ENCODE measurements at places on chromosomes 5 and 9. TPM values are rescaled to one million over a fixed set of nuclear protein-coding genes. Genes with fewer than 3 reads are reported as not detected.

DNA sequence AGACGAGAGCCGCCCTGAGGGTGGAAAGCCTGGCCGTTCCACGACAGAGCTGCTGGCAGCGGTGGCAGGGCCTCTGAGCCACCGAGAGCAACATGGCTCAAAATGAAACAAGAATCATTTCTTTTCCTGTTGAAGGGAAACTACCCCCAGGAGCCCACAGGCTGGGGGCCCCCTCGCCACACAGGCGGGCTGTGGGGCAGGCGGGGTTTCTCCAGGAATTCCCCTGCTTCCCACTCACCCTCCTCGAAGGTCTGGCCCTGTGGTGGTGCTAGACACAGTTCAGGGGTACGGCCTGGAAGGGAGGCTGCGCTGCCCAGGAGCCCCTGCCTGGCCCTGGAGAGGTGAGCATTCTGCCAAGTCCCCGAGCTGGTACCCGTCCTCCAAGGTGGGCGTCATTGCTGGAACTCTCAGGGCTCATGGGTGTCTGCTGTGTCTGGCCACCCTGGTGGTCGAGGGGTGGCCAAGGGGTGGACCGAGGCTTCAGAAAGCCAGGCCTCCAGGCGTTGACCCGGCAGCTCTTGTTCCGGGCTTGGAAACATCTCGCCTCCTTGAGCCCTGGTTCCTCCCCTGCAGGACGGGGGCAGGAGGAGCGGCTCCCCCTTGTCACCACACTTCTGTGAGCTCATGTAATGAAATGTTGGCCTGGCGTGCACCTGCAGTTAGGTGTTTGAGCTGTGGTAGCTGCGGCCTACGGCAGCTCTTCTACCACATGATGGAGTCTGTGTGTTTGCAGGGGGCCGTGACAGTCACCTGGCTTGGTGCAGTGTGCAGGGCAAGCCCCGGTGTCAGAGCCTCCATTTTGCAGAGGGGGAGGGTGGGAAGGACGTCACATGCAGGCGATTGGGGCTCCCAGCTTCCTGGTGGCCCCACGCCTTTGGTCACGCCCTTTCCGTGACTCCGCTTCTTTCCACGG, 65.3 kb downstream of the RXRA start:
- DNase-seq: peak; percentile 76

DNA sequence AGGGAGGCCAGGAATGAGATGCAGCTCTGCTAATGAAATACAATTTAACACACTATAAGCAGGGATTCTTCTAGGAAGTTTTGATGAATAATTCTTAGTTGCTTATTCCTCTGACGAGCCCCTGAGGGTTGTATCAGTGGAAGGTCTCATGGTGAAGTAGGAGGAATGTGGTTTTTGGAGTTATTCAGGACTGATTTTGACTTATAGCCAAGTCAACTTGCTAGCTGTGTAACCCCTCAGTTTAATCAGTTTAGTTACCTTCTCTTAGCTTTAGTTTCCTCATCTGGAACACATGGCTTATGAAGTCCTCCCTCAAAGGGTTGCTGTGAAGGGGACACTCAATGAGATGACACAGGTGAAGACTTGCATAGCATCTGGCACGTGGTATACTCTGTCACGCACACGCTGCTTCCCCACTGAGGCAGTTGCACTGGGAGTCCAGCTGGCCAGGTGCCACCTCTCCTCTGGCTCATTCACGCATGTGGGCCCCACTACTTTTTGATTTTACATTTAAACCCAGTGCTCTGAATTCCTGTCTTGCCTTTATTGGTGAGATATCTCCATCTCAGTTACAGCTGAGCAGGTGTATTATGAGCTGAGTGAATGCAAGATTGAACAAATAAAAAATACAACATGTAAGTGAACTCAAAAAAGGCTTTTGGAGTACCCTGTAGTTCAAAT, 415.0 kb downstream of the ARHGEF28 start:
- DNase-seq: no peak

DNA sequence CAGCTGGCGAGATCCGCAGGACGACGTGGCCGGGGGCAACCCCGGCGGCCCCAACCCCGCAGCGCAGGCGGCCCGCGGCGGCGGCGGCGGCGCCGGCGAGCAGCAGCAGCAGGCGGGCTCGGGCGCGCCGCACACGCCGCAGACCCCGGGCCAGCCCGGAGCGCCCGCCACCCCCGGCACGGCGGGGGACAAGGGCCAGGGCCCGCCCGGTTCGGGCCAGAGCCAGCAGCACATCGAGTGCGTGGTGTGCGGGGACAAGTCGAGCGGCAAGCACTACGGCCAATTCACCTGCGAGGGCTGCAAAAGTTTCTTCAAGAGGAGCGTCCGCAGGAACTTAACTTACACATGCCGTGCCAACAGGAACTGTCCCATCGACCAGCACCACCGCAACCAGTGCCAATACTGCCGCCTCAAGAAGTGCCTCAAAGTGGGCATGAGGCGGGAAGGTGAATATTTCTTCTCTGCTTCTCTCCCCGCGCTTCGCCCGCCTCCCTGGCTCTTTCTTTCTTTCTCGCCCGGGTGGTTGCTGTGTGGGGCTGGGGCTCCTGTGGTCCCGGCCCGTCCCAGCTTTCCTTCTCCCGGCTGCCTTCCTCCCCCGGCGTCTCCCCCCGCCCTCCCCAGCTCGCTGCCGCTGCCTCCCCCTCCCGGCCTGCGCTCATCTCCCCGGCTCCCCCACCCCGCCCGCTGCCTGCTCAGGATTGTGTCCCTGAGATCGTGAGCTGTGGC, 2.2 kb downstream of the NR2F1 start:
- no peak for DNase-seq

DNA sequence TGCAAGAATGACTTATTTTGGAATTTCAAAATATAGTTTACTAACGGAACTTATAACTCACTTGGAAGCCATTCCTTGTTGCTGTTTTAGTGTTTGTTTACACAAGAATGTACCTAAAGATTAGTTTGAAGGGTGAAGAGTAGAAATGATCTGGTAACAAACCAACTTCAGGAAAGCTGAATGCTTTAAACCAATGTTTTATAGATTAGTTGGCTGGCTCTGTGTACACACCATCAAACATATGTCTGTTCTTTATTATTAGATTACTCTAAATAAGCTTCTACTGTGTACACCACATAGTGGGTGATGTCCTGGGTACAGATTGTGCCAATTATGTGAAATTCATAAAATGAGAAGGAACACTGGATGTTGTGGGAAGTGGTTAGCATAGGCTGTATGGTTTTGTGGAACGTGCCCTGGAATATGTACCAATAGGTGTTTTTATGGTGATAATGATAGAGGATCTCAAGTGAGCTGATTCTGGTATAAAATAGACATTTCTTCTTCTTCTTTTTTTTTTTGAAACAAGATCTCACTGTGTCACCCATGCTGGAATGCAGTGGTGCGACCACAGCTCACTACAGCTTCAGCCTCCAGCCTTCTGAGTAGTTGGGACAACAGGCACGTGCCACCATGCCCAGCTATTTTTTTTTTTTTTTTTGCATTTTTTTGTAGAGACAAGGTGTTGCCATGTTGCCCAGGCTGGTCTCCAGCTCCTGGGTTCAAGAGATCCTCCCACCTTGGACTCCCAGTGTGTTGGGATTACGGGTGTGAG, 109.3 kb upstream of the DHFR start:
- no peak for DNase-seq

DNA sequence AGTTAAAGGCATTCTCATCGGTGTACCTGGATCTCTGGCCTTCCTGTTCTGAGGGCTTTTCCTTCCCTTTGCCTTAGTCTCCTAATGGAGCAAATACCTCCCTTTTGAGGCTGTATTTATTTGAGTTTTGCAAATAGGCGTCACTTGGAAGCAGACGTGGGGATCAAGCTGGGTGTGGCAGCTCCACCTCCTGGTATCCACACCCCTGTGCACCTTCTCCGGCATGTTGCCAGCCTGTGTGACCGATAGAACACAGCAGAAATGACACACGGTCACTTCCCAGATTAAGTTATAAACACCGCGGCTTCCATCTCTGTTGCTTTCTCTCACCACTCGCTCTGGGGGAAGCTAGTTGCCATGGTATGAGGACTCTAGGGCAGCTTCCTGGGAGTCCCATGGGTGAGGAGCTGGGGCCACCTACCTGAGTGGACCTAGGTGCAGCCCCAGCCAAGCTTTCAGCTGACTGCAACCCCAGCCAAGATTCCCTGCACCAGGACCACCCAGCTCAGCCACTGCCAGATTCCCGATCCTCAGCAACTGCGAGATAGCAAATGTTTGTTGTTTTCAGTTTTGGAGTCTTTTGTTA, 214.4 kb upstream of the MVB12B start:
- no peak for DNase-seq

The LHX3 gene
- total RNA-seq: not detected

- no peak for DNase-seq
These were observed 239.6 kb upstream of the TUSC1 start for GRCh38 chr9:25917731-25918362.

DNA sequence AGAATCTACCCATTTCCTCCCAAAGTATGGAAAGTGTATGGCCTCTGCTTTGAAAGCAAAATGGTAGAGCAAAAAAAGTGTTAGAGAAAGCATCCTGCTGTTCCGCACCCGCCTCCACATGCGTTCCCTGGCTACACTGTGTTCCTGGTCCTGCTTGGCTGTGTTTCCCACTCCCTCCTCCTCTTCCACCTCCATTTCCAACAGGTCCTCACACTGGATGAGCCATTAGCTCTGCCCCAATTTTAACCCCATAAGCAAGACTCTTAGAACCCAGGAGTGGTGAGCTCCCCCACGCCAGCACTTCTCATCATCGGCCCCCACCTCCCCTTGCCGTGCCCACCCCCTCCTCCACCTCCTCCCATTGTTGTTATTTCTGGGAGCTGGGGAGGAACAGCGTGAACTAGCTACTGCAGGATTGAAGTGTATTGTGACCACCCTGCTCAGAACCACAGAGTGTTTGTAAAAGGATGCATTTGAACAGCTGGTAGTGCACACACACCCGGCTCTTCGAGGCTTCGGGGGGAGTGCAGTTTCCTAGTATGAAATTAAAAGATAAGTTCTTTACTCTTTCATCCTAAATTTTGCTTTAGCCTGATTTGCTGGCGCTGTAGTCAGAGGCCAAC, 120.0 kb downstream of the PDZD2 start:
- DNase-seq: no peak

DNA sequence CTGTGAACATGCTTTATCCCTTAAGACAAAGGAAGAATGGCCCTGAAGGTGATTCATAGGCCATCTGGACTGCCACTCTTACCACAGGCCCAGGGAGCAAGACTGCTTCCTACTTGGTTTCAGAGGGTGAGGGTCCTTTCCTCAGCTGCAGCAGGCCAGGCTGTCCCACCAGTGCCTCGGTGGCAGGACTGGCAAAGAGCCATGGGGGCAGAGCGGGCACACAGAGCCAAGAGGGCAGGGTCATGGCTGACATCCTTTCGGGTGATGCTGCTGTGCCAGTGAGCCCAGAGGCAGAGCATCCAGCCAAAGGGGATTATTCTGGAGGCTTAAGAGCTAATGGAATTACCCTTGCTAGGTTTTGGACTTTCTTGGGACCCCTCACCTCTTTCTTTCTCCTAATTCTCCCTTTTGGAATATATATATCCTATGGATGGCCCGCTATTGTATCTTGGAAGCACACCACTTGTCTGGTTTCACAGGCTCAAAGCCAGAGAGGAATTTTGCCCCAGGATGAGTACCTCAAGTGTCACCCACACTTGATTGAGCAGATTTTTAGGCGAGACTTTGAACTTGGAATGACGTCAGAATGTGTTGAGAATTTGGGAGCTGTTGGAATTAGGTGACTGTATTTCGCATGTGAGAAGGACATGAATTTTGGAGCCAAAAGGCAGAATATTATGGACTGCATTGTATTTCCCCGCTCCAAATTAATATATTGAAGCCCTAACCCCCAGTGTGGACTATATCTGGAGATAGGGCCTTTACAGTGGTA, 180.6 kb downstream of the BARX1 start:
- DNase-seq: no peak

GRCh38 chr9:20594608-20595007, 27.7 kb downstream of the MLLT3 start:
- no peak for DNase-seq

DNA sequence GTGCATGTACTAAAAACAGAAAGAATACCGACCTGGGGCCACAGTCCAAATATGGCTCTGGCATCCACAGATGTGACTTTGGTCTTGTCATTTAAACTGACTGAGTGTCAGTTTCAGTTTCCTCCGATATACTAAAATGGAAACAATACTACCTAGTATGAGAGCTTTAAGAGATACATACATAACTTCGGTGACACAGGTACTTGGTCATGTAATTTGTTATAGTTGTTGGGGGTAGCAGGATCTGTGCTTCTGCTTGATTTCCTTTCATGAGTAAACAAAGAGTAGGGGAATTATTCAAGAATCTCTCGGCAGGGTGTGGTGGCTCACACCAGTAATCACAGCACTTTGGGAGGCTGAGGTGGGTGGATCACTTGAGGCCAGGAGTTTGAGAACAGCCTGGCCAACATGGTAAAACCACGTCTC, 32.1 kb downstream of the MTMR12 start:
- peak; percentile 4 for DNase-seq

- no peak for DNase-seq
These were observed 127.7 kb downstream of the DMAC1 start for GRCh38 chr9:7671847-7672246.

DNA sequence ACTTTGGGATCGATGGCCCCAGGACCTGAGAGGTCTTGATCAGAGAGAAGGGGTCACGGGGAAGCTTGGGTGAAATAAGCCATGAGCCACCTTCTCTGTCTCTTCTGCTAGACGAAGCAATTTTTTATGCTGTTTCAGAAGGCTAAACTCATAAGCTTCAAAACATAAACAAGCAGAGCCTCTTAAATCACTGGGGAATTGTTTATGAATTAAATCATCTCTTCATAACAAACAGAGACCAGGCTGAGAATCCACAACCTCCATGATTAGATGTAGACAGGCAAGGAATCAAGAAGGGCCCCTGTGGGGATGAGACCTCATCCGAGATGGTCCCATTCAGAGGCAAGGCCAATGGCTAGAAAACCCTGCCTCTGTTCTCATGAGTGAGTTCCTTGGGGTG, 21.7 kb upstream of the TCOF1 start:
- no peak for DNase-seq

GRCh38 chr5:74787424-74787823, 20.4 kb downstream of the NSA2 start:
- DNase-seq: no peak

DNA sequence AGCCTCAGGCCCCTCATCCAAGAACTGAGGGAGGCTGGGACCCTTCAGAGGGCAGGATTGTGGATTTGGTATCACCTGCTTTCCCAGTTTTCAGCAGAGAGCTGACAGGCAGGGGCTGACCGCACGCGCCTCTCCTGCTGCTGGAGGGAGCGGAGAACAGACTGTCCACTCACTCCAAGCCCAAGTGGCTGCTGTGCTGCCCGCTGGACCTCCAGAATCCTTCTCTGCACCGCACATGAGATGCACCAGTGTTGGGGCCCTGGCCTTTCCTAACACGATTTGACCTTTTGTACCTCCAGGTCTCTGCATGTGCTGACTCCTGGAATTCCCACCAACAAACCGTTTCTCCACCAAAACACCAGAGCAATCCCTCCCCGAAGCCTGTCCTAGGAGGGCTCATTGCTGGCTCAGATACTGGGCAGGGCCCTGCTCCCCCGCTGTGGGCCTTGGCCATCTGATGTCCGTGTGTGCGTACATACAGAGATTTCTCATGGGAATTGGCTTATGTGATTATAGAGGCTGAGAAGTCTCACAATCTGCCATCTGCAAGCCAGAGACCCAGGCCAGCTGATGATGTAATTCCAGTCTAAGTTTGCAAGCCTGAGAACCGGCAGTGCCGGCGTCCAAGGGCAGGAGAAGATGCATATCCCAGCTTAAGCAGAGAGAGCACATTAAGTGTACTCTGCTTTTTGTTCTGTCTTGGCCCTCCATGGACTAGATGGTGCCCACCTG, 141.7 kb downstream of the GADD45G start:
- no peak for DNase-seq

Measured in CD4-positive, CD25-positive, alpha-beta regulatory T cell (primary cell).